T-cell (primary cell): ENCODE measurements at places on chromosomes 11 and 22. TPM values are rescaled to one million over a fixed set of nuclear protein-coding genes. Genes with fewer than 3 reads are reported as not detected.

- no peaks in the 10 kb centered on the region for H3K4me1 ChIP-seq
- H3K27ac ChIP-seq, result no peak overlapping the region
- no peak for DNase-seq
- no peaks in the 10 kb centered on the region for H3K27me3 ChIP-seq
- no peak overlapping the region for H3K4me3 ChIP-seq
Observed at GRCh38 chr11:104106136-104106754, 57.7 kb downstream of the PDGFD start.

- no peaks in the 10 kb centered on the region for H3K27me3 ChIP-seq
- H3K4me1 ChIP-seq, result peaks cover 7% of the 10 kb centered on the region
- H3K4me3 ChIP-seq, result no peak overlapping the region
- DNase-seq, result no peak
- H3K27ac ChIP-seq, result no peak overlapping the region
- peaks cover 12% of the 10 kb centered on the region for H3K36me3 ChIP-seq
Observed at GRCh38 chr11:96273507-96273906, 69.5 kb downstream of the MAML2 start.

DNA sequence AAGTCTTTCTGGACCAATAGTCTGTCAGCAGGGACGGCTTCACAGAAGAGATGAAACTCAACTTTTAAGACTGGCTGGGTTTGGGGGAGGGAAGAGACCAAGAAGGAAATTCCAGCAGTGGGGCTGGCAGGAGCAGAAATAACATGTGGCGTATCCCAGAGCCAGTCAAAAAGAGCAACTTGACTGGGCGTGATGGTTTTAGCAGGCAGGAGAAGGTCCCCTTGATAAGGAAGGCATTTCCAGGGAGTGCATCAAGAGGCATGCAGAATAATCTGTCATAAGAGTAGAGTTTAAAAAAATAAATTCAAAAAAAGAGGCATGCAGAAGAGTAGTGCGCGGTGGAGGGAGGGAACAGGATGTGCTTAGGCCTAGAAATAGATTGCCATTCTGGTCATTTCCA is 52.5 kb downstream of the C22orf31 start:
- H3K4me3 ChIP-seq, result no peak overlapping the region
- H3K27me3 ChIP-seq, result peaks cover 20% of the 10 kb centered on the region
- no peaks in the 10 kb centered on the region for H3K36me3 ChIP-seq
- H3K4me1 ChIP-seq, result no peaks in the 10 kb centered on the region

The CBLIF gene
- total RNA-seq, result not detected

GRCh38 chr11:129319201-129319600 is 56.4 kb upstream of the BARX2 start:
- no peak overlapping the region for H3K4me3 ChIP-seq
- no peak for DNase-seq

DNA sequence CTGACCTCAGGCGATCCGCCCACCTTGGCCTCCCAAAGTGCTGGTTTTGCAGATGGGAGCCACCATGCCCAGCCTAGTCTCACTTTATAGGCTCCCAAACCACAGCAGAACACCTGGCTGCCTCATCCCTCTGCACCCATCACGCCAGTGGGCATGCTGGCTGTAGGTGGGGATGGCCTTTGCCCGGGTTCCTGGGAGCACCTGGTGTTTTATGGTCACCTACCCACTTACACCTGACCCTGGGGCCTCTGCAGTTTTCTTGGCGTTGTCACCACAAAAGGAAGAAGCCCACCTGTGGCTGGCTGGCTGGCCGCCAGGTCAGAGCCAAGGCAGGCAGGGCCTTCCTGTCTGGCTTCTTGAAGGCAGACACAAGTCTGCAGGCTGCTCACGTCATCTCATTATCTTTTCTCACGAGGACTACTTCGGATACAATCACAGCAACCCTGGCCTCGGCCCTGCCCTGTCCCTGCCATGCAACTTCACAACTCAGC is 8.2 kb downstream of the RRP7A start:
- peaks cover 34% of the 10 kb centered on the region for H3K36me3 ChIP-seq
- H3K4me1 ChIP-seq, result no peaks in the 10 kb centered on the region
- H3K27ac ChIP-seq, result no peak overlapping the region

DNA sequence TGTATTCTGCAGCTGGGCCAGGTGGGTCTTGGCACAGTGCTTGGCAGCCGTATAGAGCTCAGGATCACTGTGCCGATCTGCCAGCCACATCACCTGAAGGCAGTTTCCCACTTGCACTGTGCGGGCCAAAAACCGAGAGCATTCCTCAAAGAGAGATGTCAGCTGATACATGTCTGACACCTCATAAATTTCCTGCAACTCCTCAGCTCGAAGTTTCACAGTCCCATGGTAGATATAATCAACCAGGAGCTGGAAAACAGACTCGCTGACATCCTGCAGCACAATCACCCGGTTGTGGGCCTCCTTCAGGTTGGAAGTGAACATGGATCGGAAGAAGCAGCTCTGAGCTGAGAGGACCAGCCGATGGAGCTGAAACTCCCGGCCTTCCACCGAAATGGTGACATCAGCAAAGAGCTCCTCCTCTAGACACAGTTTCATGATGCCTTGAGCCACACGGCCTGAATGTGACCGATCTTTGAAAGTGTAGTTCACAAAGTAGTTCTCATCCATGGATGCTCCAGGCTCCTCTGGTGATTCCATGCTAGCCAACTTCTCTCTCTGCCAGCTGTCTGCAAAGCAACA is 1.2 kb downstream of the KBTBD4 start:
- H3K4me3 ChIP-seq, result no peak overlapping the region
- H3K27ac ChIP-seq, result peak overlapping the region; percentile 77
- no peaks in the 10 kb centered on the region for H3K27me3 ChIP-seq

GRCh38 chr11:124736736-124737135 is 3.0 kb upstream of the NRGN start:
- no peaks in the 10 kb centered on the region for H3K36me3 ChIP-seq
- no peak overlapping the region for H3K4me3 ChIP-seq
- H3K27me3 ChIP-seq, result no peaks in the 10 kb centered on the region
- no peak for DNase-seq

The CSRP3 gene
- not detected for total RNA-seq

The CHST1 gene
- total RNA-seq, result not detected

- no peaks in the 10 kb centered on the region for H3K36me3 ChIP-seq
- DNase-seq, result no peak
- peak overlapping the region; percentile 69 for H3K27ac ChIP-seq
- no peaks in the 10 kb centered on the region for H3K27me3 ChIP-seq
- peaks cover 46% of the 10 kb centered on the region for H3K4me1 ChIP-seq
- no peak overlapping the region for H3K4me3 ChIP-seq
Observed at GRCh38 chr11:85822814-85823213, 11.9 kb upstream of the SYTL2 start.

DNA sequence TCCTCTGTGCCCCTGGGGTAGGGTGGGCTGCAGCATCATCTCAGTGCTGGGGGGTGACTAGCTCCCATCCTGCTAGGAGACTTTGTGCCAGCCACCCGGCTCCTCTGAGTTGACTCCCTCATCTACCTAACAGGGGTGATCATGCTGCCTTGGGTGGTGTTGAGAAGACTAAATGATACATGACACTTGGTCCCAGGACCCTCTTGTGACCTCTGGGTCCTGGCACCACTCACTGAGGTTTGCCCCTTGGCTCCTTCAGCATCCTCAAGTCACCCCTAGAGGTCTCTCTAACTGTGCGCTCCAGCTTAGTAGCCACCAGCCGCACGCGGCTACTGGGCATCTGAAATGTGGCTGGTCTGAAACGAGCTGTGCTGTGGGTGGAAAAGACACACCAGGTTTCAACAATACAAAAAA is 72.1 kb downstream of the LRRC32 start:
- H3K27me3 ChIP-seq, result no peaks in the 10 kb centered on the region
- no peak overlapping the region for H3K4me3 ChIP-seq
- DNase-seq, result no peak
- H3K36me3 ChIP-seq, result no peaks in the 10 kb centered on the region
- no peaks in the 10 kb centered on the region for H3K4me1 ChIP-seq

GRCh38 chr11:66277471-66278362 is at the start of gene CNIH2:
CNIH2 (plus strand) TSS chr11:66278175; CDS start chr11:66278457, 282 bp downstream.
- H3K4me1 ChIP-seq, result peaks cover 2% of the 10 kb centered on the region
- peaks cover 12% of the 10 kb centered on the region for H3K27me3 ChIP-seq
- peak within 1 kb of the TSS; percentile 19 for H3K4me3 ChIP-seq
- H3K27ac ChIP-seq, result peak within 1 kb of the TSS; percentile 34
- peaks cover 17% of the 10 kb centered on the region for H3K36me3 ChIP-seq

GRCh38 chr22:28231441-28231840 is 312.4 kb upstream of the PITPNB start:
- no peaks in the 10 kb centered on the region for H3K36me3 ChIP-seq
- H3K4me3 ChIP-seq, result no peak overlapping the region
- H3K4me1 ChIP-seq, result no peaks in the 10 kb centered on the region
- no peaks in the 10 kb centered on the region for H3K27me3 ChIP-seq
- no peak overlapping the region for H3K27ac ChIP-seq
- no peak for DNase-seq

DNA sequence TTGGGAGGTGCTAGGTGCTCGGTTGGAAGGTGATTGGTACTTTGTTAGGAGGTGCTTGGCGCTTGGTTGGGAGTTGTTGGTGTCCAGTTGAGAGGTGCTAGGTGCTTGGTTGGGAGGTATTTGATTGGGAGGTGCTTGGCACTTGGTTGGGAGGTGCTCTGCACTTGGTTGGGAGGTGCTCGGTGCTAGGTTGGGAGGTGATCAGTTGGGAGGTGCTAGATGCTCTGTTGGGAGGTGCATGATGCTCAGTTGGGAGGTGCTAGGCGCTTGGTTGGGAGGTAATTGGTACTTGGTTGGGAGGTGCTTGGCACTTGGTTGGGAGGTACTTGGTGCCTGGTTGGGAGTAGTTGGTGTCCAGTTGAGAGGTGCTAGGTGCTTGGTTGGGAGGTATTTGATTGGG is 40.2 kb downstream of the LRP5 start:
- H3K36me3 ChIP-seq, result peaks cover 8% of the 10 kb centered on the region
- DNase-seq, result no peak
- H3K4me1 ChIP-seq, result no peaks in the 10 kb centered on the region

DNA sequence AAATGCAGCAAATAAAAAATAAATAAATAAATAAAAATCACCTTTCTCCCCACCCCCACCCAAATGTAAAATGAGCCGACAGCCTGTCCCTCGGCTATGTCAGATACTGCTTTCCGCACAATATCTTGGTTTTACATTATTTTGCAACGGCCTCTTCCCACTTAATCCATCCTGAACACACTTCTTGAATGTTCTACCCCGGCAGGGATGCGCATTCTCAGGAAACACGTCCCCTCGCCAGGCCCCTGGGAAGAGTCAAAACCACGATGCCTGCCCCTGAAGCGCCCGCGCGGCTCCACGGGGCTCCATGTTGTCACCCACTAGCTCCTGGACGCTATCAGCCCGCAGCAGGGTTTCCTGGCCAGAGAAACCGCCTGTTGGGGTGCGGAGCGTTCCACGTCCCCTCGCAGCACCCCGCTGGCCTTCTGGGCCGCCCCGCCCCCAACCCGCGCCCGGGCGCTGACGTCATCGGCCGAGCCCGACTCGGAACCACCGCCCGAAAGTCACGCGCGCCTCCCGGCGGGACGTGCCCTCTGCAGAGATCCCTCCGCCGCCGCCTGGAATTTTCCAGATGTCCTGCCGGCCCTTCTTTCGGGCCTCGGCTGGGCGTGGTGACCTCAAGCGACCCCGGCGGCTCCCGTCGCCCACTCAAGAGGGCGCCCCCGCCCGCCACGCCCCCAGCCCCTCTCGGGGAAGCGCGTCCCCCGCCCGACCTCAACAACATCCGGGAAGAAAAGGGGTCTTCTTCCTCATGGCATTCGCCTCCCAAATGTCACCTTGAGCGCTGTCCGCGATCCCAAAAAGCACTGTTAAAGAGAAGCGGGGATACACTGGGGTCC is 585 bp upstream of the NEAT1 start:
- peak overlapping the region; percentile 95 for H3K4me3 ChIP-seq
- peaks cover 73% of the 10 kb centered on the region for H3K4me1 ChIP-seq
- peak; percentile 81 for DNase-seq
- peak overlapping the region; percentile 95 for H3K27ac ChIP-seq
- no peaks in the 10 kb centered on the region for H3K27me3 ChIP-seq

The GUCY1A2 gene
- total RNA-seq, result 0.18 TPM

DNA sequence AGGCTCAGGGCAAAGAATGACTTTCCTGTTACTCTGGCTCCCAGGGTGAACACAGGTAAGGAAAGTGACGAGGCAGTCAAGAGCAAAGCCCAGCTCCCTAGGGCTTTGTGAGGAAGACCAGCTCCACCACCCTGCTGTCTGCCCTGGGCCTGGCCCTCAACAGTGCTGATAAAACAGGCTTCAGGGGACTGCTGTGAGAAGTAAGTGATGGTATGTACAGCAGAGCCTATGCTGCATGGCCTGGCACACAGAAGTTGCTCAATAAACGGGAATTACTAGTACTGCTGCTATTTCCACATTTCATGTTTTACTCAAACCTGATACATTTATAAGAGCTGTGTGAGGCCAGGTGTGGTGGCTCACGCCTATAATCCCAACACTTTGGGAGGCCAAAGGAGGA is 50.3 kb downstream of the MICAL3 start:
- H3K27ac ChIP-seq, result no peak overlapping the region
- no peaks in the 10 kb centered on the region for H3K36me3 ChIP-seq
- H3K27me3 ChIP-seq, result no peaks in the 10 kb centered on the region
- no peak overlapping the region for H3K4me3 ChIP-seq
- no peaks in the 10 kb centered on the region for H3K4me1 ChIP-seq

DNA sequence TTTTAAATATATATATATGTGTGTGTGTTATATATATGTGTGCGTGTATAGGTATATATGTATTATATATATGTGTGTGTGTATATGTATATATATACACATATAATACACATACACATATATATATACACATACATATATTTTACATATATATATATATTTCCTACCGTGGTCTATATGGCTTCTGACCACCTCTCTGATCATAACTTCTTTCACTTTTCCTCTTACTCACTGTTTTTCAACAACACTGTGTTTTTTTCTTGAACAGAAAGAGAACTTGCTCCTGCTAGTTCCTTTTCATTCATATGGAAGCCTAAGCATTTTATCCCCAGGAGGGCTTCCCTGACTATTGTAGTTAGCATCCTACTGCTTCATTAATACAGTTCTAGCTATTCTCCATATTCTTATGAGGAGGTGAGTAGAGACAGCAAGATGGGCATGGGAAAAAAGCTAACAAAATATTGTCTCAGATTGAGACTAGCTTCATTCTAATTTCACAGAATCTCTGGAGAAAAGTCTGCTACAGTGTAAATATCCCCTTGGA is 38.5 kb upstream of the CTSC start:
- no peak for DNase-seq
- H3K4me3 ChIP-seq, result no peak overlapping the region
- no peaks in the 10 kb centered on the region for H3K4me1 ChIP-seq
- H3K27me3 ChIP-seq, result no peaks in the 10 kb centered on the region
- H3K27ac ChIP-seq, result no peak overlapping the region
- no peaks in the 10 kb centered on the region for H3K36me3 ChIP-seq

The HIKESHI gene
- total RNA-seq, result 20.6 TPM

DNA sequence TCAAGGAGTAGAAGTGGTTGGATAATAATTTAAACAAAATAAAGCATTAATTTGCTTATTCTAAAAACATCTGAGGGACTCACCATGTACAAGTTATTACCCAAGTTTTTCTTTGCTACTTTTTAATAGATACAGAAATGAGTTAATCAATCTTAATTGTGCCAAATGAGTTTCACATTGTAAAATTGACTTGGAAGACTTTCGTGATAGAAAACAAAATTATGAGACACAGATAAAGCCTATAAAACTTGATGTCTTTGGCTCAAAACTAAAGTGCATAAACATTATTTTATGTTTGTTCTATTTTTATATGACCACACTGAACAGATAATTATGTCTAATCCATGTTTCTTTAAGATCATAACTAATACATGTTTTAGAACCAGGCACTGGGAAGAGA is 10.1 kb upstream of the CWF19L2 start:
- no peaks in the 10 kb centered on the region for H3K36me3 ChIP-seq
- no peak overlapping the region for H3K27ac ChIP-seq
- H3K4me1 ChIP-seq, result no peaks in the 10 kb centered on the region
- no peak overlapping the region for H3K4me3 ChIP-seq
- H3K27me3 ChIP-seq, result peaks cover 2% of the 10 kb centered on the region
